ENCODE measurements at places on chromosomes 5 and 9. TPM values are rescaled to one million over a fixed set of nuclear protein-coding genes. Genes with fewer than 3 reads are reported as not detected.

Gene TRIM23
- 17.5 TPM for total RNA-seq

DNA sequence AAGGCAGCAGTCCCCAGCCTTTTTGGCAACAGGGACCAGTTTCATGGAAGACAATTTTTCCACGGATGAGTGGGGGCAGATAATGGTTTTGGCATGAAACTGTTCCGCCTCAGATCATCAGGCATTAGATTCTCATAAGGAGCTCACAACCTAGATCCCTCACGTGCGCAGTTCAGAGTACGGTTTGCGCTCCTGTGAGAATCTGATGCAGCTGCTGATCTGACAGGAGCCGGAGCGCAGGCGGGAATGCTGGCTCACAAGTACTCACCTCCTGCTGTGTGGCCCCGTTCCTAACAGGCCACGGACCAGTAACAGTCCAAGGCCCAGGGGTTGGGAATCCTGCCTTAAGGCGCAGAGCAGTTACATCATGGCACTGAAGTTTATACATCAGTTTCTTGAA is 3.3 kb upstream of the BRD3 start:
- no peak for DNase-seq

GRCh38 chr5:145479857-145480256 is 355.3 kb downstream of the PRELID2 start:
- no peak for DNase-seq

DNA sequence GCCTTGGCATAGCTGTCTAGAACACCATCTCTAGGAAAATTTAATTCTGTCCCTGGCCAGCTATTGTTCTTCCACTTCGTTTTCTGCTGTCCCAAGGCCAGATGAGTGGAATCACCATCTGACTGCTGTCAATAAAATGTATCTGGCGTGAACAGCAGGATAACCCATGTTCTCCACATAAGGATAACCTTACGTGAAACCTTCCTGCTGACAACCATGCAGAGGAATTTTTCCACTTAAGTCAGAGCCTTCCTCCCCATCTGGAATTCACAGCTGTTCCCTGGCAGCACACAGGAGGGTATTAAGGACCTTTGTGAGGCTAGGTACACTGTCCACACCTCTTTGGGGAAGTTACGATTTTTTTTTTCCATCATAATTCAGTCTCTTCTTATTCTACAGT is 28.6 kb downstream of the RNF44 start:
- no peak for DNase-seq

GRCh38 chr5:100905259-100905914 is 2.3 kb upstream of the ST8SIA4 start:
- no peak for DNase-seq

DNA sequence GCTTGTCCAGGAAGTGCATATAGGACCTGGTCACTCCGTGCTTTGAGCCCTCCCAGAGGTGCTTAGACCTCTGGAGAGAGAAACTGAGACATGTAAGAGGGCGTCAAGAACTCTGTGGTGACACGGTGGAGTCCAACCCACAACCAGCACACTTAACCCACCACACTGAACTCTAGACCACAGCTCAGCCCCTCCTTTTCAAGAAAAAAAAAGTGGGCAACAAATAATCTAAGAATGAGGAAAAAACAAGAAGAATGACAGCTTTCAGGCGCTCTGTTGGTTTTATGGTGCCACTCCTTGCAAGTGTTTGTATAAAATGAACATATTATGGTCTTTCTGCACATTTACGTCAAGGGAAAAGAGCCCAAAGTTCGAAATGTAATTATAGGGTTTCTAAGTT is 50.2 kb upstream of the SNAPC3 start:
- DNase-seq, result no peak

DNA sequence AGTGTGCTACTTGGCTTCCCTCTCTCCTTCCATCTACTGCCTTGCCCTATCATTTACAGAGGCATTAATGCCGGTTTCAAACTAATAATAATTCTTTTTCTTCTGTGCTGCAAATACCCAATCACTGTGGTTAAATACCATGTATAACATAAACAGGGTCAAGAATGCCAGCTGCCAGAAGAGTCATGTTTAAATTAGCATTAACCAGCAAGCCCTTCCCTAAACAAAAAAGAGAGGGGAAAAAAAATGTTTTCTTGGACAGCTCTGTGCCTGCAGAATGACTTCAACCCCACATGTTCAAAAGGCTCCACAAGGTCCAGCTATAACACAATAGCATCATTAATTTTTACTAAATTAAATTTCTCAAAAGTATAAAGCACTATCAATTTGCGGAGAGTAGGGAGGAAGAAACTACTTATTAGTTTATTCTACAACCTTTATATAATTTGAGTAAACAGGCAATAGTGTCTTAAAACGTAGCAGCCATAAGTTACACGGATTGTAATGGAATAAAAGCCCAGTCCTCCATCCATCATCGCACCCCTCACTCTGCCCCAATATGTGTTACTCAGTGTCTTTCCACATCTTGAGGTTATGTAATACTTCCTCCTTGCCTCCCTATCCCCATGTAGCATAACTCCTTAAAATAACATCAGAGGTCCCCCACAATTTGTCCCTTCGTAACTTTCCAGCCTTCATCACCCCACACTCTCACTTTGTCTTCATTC is 3.9 kb downstream of the LPAR1 start:
- DNase-seq, result no peak

DNA sequence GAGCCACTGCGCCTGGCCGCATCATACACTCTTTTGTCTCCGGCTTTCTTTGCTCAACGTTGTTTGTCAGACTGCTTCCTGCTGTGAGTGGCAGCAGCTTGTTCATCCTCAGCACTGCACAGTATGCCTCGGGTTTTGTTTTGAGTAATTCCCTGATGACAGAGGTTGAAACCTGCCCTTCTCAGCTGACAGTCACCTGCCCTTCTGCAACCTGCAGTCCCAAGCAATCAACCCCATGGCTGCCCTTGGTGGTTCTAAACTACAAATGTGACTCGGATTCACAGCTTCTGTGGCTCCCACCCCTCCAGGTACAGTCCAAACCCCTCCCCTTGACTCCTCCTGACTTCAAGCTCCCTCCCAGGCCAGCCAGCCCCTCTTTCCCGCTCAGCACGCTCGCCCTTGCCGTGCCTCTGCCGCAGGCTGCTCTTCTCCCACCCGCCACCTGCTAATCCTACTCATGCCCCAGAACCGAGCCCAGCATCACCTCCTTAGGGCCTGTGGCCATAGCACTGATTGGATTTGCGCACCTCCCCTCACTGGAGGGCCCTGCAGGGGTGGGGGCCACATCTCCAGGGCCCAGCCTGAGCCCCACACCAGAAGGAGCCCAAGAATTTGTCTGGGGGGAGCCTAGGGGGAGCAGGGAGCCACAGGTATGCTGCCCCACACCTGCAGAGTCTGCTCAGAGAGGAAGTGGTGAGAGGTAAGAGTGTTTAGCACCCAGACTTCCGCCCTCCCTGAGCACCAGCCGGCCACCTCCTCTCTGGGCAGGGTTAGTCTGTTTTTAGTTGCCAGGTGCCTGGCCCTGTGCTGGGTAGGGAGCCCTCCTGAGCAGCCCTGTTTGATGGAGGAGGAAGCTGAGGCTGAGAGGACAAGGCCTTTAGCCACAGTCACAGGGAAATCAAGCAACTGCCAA is 10.1 kb downstream of the EEIG1 start:
- DNase-seq, result no peak

Gene CCT5
- 165 TPM for total RNA-seq

DNA sequence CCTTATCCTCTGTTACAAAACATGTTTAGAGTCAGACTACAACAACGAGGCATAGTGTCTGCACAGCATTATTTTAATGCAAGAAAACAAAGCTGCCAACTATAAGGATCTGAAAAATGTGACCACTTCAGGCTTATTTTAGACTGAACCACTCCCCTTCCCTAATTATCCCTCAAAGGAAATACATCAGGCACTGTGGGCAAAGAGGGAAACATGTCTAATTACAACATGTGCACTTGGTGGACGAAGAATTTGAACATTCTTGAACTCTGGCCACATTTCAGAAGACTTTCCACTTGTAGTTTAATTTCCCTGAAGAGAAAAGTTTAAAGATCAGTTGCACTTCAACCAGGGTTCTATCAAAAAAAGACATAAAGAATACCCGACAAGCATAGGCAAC is 3.8 kb downstream of the MTMR12 start:
- DNase-seq, result no peak

DNA sequence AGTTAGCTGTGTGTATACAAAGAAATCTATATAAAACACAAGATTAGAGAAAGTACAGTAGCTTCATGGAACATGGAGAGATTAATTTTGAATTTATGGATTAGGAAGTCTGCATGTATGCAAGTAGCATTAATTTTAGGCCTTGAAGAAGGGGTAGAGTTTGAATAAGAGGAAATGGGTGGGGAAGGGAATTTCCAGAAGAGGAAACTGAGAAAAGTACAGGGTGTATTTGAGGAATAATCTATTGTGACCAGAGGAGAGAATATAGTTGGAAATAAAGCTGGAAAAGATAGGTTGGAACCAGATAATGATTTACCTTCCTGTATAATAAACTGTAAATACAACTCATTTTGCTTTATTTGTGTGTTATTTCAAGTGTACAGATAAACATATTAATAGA is 53.6 kb downstream of the CWC27 start:
- no peak for DNase-seq

GRCh38 chr5:177389241-177390169 is 5.3 kb downstream of the SLC34A1 start:
- DNase-seq, result no peak

Gene PCDHA9
- total RNA-seq, result 2.0 TPM

Gene PFN3
- total RNA-seq, result not detected

DNA sequence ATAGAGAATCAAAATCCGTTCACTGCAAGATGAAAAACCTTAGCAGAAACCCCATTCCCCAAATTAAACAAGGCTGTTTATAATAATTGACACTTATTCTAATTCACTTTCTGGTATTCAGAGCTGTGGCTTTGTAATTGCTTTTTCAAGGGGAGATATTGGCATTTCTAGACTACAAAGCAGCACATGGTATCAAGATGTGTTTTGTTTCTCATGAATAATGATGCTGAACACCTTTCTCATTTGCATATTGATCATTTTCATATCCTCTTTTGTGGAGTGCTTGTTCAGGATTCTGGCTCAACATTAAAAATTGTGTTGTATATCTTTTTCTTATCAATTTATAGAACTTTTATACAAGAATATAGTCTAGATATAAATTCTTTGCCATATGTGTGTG is 22.4 kb upstream of the ANKRD55 start:
- no peak for DNase-seq

DNA sequence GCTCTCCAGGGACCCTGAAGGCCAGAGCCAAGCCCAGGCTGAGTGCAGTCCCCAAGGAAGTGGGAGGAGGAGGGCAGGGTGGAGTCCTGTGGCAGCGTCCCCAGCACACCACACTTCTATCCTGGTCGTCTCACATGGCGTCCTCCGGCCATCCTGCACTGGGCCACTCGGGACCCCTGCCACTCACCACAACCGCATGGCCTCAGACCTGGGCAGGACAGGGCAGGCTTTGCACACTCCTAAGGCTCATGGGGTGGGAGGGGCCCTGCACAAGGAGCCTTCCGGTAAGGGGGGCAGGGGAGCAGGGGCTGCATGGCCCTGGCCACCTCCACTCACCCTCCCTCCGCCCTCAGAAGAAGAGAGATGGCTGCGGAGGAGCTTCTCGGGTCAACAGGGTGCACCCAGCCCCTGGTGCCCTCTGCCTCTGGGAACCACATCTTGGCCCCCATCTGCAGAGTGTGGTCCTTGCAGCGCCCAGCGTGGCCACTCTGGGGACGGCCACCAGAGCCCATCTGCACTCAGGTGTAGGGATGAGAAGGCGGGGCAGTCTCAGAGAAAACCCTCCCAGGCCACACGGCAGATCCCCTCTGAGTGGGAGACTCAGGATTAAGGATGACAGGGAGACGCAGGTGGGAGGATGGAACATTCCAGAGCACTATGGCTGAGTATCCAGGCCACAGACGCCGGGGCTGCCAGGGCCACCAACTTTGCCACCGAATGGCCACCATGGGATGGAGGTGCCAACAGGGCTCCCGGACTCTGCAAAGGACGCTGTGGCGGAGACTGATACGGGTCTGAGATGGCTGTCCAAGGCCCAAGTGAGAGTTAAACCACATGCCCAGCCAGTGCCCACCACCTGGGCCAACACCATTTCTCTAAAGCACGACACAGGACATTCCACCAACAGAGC is 7.6 kb downstream of the TPPP start:
- DNase-seq, result peak; percentile 76

DNA sequence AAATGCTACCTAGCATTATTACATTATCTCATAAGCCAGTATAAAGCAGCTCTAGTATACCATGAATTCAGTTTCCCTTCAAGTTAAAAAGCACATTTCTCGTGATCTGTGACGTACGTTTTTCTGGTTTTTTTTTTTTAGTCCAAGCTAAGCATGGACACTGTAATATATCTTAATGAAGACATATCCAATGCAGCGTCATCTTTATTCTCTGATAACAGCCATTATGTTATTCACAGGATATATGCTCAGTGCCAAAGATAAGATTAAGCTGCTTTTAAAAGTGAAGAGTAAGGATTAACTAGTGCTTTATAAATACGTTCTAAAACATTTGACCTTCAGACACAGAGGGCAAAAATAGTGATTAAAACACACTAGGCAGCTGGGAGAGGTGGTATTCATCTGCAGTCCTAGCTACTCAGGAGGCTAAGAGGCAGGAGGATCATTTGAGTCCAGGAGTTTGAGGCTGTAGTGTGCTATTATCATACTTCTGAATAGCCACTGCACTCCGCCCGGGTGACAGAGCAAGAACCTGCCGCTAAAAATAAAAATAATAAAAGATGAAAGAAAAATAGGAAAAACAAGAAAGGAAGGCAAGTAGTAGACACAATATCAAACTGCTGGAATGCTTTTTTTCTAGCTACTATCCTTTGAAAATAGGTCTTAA is 7.7 kb downstream of the CSNK1A1 start:
- DNase-seq, result no peak

- no peak for DNase-seq
Measured at GRCh38 chr9:4320021-4320420, 20.2 kb upstream of the GLIS3 start.

DNA sequence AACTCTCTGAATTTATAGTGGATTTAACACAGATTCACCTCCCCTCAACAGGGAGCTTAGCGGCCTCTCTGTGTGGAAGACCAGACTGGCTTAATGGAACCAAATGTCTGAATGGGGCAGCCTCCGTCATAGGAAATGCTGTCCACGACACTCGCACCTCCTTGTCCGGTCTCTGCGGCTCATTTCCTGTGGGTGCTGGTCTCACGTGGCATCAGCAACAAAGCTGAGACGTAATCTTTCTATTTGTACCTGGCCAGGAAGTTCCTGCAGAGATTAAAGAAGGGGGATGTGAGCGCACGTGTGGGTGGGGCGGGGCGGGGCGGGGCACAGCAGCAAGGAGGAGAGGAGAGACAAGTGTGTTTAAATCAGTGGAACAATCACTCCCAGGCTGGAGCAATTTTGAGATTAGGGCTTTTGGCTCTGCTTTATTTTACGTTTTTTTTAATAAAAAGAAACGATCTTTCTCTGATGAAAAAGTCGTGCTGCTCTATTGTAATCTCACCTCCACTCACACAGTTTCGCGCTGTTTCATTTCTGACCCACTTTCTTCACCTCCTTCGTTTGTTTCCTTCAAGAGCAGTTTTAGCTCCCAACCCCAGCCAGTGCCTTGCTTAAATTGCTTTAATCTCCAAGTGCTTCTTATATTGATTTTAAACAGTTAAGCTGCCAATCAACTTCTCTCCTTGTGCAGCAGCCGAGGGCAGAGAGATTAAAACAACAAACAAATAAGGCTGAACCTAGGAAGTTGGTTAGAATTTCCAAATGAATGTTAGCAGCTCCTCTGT is 132.2 kb upstream of the ASTN2 start:
- DNase-seq, result no peak

All from chondrocyte (in vitro differentiated cells).